CD4-positive, alpha-beta T cell treated with Interleukin-17A for 1 hour (primary cell): ENCODE measurements at places on chromosomes 7 and 10.
A peak's percentile ranks its signal among the peaks of the same experiment; 100 is the strongest.

DNA sequence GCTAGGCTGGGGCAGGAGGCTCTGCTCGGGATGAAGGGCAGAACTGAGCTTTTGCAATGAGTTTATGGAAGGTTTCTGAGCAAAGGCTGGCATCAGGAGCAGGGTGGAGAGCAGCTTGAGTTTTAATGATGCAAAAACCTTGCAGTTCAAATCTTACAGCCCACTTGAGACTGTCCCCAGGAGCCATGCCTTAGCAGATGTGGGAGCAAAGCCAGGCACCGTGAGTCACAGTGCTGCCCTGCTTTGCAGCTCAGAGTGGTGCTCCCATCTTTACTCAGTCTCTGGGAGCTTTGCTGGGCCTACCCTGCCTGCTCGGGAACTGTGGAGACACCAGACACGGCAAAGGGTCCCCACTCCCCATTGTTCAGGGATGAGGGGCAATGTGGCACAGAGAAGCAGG lies 122.4 kb upstream of the NPS start:
- DNase-seq, result no peak

- DNase-seq, result no peak
These were observed 102.8 kb downstream of the PRKG1 start for GRCh38 chr10:51176976-51177695.

- no peak for DNase-seq
These were observed 65.0 kb upstream of the EN2 start for GRCh38 chr7:155392726-155393570.

DNA sequence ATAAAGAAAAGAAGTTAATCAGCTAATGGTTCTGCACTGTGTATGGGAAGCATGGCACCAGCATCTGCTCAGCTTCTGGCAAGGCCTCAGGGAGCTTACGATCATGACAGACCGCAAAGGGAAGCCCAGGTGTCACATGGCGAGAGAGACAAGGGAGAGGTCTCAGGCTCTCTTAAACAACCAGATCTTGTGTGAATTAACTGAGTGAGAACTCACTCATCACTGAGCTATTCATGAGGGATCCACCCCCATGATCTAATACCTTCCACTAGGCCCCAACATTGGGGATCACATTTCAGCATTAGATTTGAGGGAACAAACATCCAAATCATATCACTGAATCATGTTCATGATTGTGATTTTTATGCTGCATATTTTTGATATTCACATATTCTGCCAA lies 5.8 kb downstream of the USP54 start:
- no peak for DNase-seq

GRCh38 chr10:117980755-117981702 lies 65.7 kb downstream of the RAB11FIP2 start:
- no peak for DNase-seq

- DNase-seq, result no peak
These were observed 440 bp downstream of the JAKMIP3 start for GRCh38 chr10:132066186-132066585.

DNA sequence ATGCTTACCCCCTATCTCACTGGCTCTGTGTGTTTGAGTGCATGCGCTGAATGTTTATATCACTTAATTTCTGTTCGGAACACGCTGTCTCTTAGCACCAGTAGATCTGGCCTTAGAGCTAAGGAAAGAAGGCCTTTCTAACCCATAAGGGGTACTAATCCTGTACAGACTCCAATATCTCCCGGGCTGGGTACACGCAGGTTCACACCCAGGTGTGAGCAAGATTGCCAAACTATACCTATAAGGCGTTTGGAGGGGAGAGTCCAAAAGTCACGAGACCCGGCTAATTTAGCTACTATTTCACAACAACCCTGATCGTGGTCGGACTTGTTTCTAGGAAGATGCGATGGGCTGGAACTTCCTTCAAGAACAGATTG lies 727 bp upstream of the PDSS1 start:
- no peak for DNase-seq

GRCh38 chr7:100837099-100837836 lies 9.9 kb upstream of the EPHB4 start:
- DNase-seq, result peak; percentile 80

DNA sequence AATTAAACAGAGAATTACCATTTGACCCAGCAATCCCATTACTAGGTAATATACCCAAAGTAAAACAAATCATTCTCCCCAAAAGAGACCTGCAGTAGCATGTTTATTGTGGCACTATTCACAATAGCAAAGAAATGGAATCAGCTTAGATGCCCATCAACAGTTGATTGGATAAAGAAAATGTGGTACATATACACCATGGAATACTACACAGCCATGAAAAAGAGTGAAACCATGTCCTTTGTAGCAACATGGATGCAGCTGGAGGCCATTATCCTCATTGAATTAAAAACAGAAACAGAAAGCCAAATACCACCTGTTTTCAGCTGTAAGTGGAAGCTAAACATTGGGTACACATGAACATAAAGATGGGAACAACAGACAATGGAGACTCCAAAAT lies 1141.8 kb upstream of the AUTS2 start:
- no peak for DNase-seq

DNA sequence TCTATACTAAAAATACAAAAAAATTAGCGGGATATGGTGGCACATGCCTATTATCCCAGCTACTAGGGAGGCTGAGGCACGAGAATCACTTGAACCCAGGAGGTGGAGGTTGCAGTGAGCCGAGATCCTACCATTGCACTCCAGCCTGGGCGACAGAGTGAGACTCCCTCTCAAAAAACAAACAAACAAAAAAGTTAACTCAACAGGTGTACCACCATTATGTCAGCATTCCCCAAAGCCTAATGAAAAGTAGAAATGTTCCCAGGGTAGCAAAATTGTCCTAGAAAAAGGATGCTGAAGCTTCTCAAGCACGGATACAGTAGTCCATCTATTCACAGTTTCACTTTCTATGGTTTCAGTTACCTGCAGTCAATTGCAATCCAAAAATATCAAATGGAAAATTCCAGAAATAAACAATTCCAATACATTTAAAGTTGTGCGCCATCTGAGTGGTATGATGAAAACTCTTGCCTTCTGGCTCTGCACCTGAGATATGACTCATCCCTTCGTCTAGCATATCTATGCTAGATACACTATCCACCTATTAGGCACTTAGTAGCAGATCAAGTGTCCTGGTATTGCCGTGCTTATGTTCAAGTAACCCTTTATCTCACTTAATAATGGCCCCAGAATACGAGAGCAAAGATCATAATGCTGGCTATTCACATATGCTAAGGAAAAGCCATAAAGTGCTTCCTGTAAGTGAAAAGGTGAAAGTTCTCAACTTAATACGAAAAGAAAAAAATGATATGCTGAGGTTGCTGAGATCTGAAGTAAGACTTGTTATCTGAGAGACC lies 37.2 kb upstream of the SLC35G1 start:
- no peak for DNase-seq

DNA sequence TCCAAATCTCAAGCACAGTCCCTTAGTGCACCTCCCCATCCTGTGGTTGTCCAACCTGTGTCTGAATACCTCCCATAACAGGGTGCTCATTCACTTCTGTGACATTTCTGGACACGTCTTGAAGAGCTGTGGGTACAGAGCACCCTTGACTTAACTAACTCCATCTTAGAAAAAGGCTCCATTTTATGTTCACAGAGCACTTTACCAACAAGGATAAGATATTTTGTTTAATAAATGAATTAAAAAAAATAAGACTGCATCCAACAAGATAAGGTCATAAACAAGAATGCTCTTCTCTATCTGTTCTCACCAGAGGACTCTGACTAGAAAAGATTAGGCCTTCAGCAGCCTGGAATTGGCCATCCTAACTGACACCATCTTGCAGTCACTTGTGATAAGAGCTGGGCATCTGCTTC lies 335.2 kb upstream of the ZNF32 start:
- DNase-seq, result no peak

DNA sequence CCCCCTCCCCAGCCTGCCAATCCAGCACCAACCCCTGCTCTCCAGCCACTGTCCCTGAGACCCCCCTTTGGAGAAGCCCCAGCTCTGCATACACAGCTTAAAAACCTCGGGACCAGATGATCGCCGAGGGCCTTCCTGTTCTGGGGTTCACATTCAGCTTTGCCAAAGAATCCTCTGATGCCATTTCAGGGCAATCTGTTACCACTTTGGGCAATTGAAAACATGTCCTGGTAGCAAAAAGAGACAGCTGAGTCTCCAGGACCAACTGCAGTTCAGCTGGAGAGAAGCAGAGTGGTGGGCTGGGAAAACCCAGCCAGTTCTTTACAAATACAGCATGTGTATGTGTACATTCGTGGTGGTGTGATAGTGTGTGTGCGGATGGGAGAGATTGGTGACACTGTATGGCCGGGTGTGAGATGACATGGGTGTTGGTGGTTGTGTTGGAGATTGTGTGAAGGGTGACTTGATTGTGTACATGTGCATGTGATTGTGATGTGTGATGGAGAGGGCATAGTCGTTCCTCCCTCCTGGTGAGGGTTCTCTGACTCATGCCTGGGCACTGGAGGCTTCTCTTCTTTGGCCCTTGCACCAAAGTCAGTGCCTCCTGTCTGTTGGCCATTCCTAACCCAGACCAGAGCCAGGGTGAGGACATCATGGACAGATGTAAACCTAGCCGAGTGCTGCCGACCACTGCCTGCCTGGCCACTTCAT lies 48.5 kb upstream of the AQP1 start:
- no peak for DNase-seq

GRCh38 chr7:92527300-92528187 lies 776 bp downstream of the PEX1 start:
- DNase-seq, result peak; percentile 60

GRCh38 chr10:111590703-111591102 lies 513.9 kb downstream of the ADRA2A start:
- no peak for DNase-seq

GRCh38 chr10:24351961-24352360 lies 143.0 kb downstream of the KIAA1217 start:
- no peak for DNase-seq

- DNase-seq, result no peak
These were observed 20.8 kb downstream of the BRAF start for GRCh38 chr7:140903741-140904480.

DNA sequence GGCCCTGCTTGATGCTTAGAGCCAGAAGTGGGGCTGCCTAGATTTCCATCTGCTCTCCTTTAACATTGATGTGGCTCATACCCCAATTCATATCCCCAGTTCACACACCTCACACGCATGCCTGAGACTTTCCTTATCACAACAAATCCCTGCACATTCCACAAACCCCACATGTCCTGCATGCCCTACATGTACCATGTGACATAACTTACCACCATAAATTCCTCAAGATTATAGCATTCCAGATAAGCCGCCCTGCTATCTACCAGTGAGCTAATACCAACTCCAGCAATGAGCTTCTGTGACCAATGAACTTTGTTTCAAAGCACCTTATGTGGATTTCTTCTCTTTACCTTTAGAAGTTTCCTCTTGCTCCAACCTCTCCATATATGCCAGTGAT lies 104.7 kb upstream of the RAB11FIP2 start:
- DNase-seq, result no peak

- DNase-seq, result no peak
These were observed 39.9 kb upstream of the FGL2 start for GRCh38 chr7:77239471-77239870.
